ENCODE measurements at places on chromosomes 4 and X.

DNA sequence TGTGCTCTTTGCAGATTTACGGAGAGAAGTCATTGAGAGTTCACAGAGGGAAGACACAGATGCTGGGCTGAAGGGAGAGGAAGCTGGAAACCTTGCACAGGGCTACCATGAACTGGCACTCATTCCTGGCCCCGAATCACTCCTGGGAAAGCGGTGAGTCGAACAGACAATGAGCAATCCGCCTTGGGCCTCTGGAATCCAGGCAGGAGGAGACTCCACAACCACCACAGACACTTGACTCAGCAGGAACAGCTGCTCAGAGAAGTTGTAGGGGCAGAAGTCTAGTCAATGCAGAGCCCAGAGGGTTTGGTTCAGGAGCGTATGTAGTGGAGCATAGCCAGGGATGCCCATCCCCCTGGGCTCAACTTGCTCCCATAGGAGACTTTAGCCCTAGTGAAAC, 62.8 kb upstream of the GRIA3 start:
- no peak for DNase-seq

DNA sequence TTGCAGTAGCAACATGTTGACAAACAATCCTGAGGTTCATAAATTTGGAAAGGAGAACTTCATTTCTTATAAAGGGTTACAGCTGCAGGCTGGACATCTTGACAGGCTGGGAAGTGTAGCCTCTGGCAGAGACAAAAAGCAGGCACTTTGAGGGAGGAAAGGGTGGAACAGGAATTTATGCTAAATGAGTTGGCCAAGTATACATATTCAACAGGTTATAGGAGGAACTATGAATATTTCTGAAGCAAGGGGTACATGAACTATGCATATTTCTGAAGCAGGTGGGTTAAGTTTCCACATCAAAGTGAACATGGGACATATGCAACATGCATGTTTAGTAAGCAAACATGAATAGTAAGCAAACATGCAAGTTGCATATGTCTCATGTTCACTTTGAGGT, 1.6 kb upstream of the ANTXR2 start:
- no peak for DNase-seq

- no peak for DNase-seq
These were observed 797.8 kb upstream of the GALNTL6 start for GRCh38 chr4:171015441-171015840.

- DNase-seq, result peak; percentile 12
These were observed 47.0 kb downstream of the TASL start for GRCh38 chrX:30530606-30531005.

GRCh38 chr4:152894673-152895072, 41.5 kb upstream of the FHDC1 start:
- DNase-seq, result peak; percentile 75

- DNase-seq, result no peak
These were observed 57.2 kb downstream of the TRIM2 start for GRCh38 chr4:153261461-153261860.

GRCh38 chrX:48709522-48710112, 13.1 kb downstream of the SUV39H1 start:
- no peak for DNase-seq

DNA sequence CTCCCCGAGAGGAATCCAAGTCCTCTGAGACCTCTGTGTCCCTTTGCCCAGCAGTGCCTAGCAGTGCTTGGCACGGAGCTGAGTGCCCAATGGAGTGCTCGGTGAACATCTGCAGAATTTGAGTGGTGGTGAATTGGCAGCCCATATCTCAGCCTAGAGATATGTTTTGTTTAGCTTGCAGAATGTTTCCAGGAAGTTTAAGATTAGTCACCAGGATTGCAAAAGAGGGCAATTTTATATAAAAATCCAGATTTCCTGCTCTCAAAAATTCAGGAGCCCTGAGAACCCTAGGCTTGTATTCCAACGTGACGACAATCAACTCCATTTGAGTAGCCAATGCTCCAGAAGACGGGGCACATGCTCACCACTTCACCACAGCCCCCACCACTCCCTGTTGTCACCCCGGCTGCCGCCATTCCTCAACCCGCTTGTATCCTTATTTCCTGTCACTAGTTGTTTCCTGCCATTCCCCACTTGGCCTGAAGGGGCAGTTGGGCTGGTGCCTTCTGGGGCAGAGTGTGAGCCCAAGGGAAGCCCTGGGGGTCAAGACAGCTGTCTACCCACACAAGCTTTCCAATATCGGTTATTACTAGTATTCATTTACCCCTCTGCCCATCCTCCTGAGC, 116.9 kb downstream of the EFNB1 start:
- DNase-seq, result peak; percentile 76

- no peak for DNase-seq
These were observed 1257.0 kb downstream of the NLGN4X start for GRCh38 chrX:4971646-4972045.

DNA sequence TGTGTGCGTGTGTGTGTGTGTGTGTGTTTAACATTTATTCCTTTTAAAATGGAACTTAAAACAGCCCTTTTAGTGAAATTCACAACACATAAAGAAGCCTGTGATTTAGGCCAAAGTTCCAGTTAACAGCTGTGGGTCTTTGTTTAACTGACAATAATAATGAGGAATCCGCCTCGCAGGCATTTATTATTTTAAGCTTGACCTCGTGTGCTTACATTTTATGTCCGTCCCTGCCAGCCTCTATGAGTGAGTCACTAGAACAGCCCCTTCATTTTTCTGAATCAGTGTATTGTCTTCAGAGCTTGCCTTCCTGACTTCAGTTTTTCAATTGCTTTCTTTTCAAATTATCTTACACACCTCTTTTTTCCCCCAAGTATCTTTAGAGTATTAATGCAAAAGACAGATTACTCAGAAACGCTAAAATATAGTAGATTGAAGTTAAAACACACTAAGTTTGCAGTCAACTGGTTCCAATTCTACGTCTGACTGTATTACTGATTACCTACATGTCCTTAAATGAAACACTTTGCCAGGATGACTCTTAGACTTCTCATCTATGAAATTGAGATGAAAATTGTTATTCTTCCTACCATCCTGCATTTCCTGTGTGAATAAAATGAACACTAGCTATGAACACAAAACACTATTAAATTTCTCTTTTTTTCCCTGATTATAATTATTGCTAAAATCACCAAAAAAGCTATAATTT, 319.6 kb upstream of the HS3ST1 start:
- DNase-seq, result peak; percentile 91

DNA sequence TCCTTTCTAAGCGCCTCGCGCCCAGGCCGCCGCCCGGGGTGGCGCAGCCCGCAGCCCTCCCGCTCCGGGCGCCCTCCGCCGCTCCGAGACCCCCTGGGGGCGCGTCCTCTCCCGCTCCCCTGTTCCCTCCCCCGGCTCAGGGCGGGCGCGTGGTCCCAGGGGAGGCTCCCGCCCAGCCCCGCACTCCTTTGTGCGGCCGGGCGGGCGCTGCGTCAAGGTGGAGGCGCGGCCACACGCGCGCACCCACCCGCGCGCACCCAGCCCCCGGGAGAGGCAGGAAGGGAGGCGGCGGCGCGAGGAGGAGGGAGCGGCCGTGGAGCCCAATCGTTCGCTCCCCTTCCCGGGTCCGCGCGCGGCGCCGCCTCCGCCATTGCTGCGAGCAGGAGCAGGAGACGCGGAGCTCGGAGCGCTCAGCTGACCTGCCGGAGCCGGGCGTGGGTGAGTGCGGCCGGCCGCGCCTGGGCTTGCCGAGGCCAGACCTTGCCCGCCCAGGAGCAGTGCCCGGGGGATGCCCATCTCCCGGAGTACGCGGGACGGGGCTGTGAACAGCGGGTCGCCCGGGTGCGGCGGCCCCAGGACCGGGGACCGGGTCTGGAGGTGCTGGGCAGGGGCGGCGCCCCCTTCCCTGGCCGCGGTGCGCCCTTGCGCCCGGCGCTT, at the start of gene NSG1:
TSS of gene NSG1 (plus strand) at position 367 of the 657 bp plus-strand sequence. CDS start 528 bp downstream, outside the sequence.
- peak; percentile 11 for DNase-seq

DNA sequence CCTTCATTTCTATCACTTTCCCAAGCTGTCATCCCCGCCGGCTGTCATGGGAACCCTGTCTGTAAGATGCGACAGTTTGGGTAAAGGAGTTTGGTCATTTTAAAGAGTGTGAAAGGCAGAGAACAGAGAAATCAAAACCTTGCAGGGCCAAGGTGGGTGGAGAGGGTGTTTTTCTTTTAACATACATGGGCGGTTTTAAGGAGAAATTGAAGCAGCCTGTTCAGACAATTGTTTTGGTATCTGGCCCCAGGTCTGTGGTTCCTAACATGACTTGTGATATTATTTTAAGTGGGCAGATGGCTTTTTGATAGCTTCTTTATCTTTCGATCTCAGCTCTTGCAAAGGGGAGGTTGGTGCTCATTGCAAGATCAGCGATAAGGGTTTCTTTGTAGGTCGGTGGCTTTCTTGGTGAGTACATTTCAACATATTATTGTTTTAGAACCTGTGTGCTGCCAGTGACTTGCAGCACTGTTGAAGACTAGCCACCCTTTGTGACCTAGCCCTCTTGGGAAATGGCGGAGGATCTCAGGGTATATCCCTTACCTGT, 3.7 kb downstream of the PPP1R3F start:
- no peak for DNase-seq

DNA sequence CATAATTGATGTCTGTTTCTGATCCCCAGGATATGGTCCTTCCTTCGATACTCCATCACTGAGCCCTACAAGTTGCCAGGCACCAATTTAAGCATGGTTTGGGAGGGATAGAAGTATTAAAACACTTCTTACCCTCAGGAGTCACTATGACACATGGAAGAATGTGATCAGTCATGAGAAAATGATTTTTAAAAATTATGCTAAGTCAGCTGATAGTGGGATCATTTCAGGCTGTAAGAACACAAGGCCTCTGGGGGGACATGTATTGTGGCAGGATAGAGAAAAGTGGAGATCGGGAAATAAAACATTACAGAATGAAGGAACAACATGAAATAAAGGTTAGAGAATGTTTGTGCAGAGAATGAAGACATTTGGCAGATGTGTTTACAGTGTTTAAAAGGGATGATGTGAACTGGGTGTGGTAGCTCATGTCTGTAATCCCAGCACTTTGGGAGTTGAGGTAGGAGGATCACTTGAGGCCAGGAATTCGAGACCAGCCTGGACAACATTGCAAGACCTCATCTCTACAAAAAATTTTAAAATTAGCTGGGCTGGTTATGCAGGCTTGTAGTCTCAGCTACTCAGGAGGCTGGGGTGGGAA, 64.0 kb downstream of the ELOVL6 start:
- no peak for DNase-seq

- no peak for DNase-seq
These were observed 98.7 kb downstream of the ATP8A1 start for GRCh38 chr4:42558156-42558555.

GRCh38 chrX:3990569-3990968, 277.1 kb upstream of the PRKX start:
- no peak for DNase-seq

- DNase-seq, result no peak
These were observed 252.6 kb upstream of the ETNPPL start for GRCh38 chr4:109015413-109015810.

GRCh38 chr4:78167510-78167909, 110.4 kb downstream of the FRAS1 start:
- DNase-seq, result no peak

GRCh38 chrX:14801136-14801535, 71.7 kb downstream of the FANCB start:
- peak; percentile 23 for DNase-seq

- DNase-seq, result peak; percentile 32
These were observed 71.6 kb upstream of the CLCN4 start for GRCh38 chrX:10085223-10085622.

- peak; percentile 25 for DNase-seq
These were observed 7.8 kb downstream of the LARP1B start for GRCh38 chr4:128068918-128069317.

- DNase-seq, result no peak
These were observed 15.6 kb downstream of the ATP2B3 start for GRCh38 chrX:153533091-153533490.

DNA sequence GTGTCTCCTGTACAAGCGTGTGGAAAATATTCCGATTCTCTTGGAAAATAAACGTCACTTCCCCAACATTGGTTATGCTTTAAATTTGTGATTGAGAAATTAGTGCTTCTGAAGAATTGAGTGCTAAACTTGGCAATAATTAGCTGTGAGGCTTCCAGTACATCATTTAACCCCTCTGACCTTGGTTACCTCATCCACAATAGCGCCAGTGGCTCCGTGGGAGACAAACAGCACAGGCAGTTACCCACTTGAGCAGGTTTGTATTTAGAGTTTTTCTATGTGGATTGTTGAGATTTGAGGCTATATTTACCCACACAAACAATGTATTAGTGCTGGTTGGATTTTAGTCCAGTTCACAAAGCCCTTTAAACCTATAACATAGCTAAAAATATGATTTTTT, 476.5 kb downstream of the NKX6-1 start:
- no peak for DNase-seq

- DNase-seq, result no peak
These were observed 1115.3 kb upstream of the IGFBP7 start for GRCh38 chr4:58225460-58225859.

DNA sequence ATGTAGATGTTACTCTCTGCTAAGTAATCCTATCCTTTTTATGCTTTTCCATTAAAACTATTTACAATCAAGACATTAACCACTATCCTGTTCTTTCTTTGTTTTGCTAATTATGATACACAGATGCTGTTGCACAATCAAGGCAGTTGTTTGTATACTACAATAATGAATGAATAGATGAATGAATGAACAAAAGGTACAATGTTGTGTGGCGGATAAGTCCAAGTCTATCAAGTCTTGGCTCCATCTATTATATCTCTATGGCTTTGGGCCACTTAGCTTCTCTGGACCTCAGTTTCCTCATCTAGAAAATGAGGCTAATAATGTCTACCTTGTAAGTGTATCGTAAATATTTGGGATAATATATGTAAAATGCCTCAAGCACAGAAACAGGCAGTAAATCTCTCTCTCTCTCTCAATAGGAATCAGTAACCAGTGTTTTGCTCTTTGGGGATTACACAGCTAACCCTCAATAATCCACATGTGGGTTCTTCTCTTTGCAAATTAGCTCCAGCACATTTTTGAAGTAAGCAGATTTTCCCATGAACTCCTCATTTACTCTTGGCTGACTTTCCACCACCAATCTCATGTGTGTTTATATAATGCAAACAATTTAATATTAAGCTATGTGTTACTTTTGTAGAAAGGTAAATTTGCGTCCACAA, 27.8 kb upstream of the TSPAN5 start:
- no peak for DNase-seq

- DNase-seq, result no peak
These were observed 111.3 kb downstream of the MAGEE1 start for GRCh38 chrX:76538860-76539259.

- DNase-seq, result no peak
These were observed 39.5 kb downstream of the NEIL3 start for GRCh38 chr4:177349191-177349590.

DNA sequence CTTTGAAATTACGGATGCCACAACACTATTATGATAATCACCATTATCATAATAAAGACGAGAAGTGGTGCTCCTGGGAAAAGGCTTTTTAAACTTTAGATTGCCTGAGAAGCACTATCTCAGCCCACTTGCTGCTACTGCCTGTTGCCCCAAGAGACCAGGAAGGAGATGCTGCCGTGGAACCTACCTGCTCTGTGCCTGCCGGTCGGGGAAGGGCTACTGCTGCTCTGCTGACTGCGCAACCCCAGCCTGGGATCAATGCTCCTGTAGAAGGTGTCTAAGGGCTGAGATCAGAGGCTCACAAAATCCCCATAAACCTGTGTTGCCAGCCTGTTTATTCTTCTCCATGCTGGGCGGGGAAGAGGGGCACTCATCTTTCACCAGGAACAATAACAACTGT, 145.3 kb upstream of the VCX3B start:
- no peak for DNase-seq

GRCh38 chr4:26812049-26812714, 48.5 kb upstream of the STIM2 start:
- DNase-seq, result no peak

- no peak for DNase-seq
These were observed 121.3 kb downstream of the GPR143 start for GRCh38 chrX:9644335-9644734.
